ENCODE measurements at places on chromosomes 2 and 18. TPM values are rescaled to one million over a fixed set of nuclear protein-coding genes. Genes with fewer than 3 reads are reported as not detected.

DNA sequence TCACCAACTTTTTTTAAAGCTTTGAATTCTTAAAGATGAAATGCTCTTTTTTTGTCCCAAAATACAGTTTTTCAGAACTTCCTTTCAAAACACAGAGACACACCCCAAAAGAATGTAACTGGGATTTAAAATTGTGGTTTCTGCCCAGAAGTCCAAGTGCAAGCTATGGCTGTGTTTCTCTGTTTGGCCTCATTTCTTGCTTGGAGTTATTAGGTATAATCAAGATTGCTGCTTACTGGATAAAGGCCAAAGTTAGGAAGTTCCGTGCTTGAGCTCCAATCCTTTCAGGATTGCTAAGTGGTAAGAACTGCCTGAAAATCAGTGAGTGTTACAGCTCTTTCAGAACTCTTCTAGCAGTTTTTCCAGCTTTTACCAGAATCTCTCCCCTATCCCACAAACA lies 16.9 kb downstream of the ZBTB7C start:
- H3K4me1 ChIP-seq, result no peaks in the 10 kb centered on the region
- no peak overlapping the region for H3K4me3 ChIP-seq

DNA sequence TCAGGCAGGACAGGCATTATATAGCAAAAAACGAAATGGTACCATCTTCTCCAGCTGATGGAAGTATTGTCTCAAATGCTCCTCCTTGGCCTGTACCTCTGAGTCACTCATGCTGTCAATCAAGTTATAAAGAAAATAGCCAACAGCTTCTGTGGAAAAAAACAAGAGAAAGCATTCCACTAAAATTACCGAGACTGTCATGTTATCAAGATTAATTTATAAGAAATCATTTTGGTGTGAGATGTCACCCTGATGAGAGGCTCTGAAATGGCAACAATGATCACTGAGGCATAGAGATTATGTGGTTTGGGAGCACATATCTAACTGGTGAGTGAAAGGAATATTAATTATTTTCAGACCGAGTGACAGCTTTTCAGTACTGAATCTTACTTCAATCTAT lies 47.4 kb downstream of the LRPPRC start:
- H3K4me3 ChIP-seq, result no peak overlapping the region
- H3K4me1 ChIP-seq, result no peaks in the 10 kb centered on the region
- no peaks in the 10 kb centered on the region for H3K27me3 ChIP-seq

GRCh38 chr2:30968660-30969397 lies 161.6 kb upstream of the CAPN13 start:
- DNase-seq, result no peak
- H3K36me3 ChIP-seq, result no peaks in the 10 kb centered on the region
- no peaks in the 10 kb centered on the region for H3K27me3 ChIP-seq
- H3K27ac ChIP-seq, result no peak overlapping the region
- no peaks in the 10 kb centered on the region for H3K4me1 ChIP-seq

DNA sequence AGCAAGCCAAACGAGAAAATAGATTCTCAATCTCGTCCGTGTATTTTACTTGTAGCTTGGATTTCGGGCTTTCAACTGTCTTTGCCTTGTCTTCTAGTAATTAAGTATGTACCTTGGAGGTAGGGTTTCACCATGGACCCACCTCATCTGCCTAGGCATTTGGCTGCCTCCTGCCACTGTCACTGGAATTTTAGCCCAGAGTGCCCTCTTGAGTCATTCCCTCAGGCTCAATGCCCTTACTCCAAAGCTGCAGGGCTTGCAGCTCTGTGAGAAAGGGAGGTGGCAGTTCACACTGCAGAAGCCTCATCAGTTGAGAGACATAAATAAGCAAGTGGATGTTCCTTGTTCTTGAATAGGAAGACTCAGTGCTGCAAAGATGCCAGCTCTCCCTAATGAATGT lies 89.6 kb downstream of the VSNL1 start:
- H3K4me3 ChIP-seq, result no peak overlapping the region
- H3K36me3 ChIP-seq, result no peaks in the 10 kb centered on the region
- H3K4me1 ChIP-seq, result no peaks in the 10 kb centered on the region
- no peak overlapping the region for H3K27ac ChIP-seq
- DNase-seq, result no peak
- no peaks in the 10 kb centered on the region for H3K27me3 ChIP-seq

The OTOF gene
- polyA plus RNA-seq, result 0.55 TPM

DNA sequence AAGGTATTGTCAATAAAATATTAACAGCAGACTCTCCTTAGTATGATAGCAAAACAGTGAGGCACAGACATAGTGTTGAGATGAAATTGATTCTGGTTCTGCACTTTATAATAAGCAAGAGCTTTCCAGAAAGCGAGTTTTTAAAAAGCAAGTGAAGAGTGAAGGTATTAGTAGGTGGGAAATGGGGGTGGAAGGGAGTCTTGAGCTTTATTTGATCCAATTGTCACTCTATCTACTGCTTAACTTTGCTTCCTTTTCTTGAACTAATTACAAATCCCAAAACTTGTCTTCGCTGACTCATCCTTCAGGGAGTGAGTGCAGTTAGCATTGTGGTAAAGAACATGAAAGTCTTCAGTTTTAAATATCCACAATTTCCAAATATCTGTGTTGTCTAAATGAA lies 120.6 kb upstream of the BOD1L2 start:
- no peak for DNase-seq
- H3K27me3 ChIP-seq, result no peaks in the 10 kb centered on the region
- no peak overlapping the region for H3K27ac ChIP-seq
- H3K36me3 ChIP-seq, result peaks cover 13% of the 10 kb centered on the region
- no peaks in the 10 kb centered on the region for H3K4me1 ChIP-seq

The SNED1 gene
- 3.2 TPM for polyA plus RNA-seq

- H3K4me1 ChIP-seq, result peaks cover 52% of the 10 kb centered on the region
- H3K36me3 ChIP-seq, result peaks cover 15% of the 10 kb centered on the region
- no peaks in the 10 kb centered on the region for H3K27me3 ChIP-seq
- peak overlapping the region; percentile 98 for H3K27ac ChIP-seq
- no peak for DNase-seq
Measured at GRCh38 chr2:234492717-234493485, 4.0 kb downstream of the ARL4C start.

DNA sequence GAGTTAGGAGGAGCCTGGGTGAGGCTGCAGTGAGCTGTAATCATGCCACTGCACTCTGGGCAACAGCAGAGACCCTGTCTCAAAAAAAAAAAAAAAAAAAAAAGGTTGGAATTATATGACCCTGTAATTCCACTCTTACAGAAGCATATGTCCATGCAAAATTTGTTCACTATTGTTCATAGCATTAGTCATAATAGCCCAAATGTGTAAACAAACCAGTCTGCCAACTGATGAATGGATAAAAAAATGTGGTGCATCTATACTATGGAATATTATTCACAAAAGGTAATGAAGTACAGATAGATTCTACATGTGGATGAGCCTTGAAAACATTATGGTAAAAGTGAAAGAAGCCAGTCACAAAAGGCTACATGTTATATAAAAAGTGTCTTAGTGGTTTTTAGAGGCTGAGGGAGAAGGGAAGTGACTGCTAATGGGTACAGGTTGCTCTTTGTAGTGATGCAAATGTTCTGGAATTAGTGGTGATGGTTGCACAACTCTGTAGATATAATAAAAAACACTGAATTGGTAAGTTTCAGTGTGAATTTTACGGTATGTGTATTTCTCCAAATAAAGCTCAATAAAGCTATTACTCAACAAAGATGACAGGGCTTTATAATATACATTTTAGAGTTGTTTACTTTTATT lies 9.4 kb downstream of the COA5 start:
- no peaks in the 10 kb centered on the region for H3K4me1 ChIP-seq
- no peak for DNase-seq
- no peak overlapping the region for H3K4me3 ChIP-seq

DNA sequence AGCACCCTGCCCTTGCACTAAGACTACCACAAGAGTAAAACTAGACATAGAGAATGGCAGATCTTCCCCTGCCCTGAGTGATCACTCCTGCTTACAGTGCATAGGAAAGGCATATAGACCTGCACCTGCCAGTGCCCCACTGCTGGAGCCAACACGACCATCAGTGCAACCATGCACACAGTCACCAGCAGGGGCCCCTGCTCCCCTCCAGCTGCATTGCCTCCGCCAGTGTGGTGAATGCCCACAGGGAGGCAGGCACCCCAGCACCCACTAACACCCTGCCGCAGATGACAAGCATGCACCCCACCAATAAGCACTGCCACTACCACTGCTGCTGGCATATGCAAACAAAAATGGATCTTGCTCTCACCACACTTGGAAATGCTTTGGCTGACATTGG lies 478.8 kb downstream of the ADCYAP1 start:
- H3K36me3 ChIP-seq, result no peaks in the 10 kb centered on the region
- no peak overlapping the region for H3K4me3 ChIP-seq
- H3K27me3 ChIP-seq, result no peaks in the 10 kb centered on the region
- DNase-seq, result no peak

The MOCOS gene
- not detected for polyA plus RNA-seq

The UGT1A8 gene
- not detected for polyA plus RNA-seq
